Epithelial cell of esophagus (primary cell): ENCODE measurements at places on chromosomes 6 and 20.
A peak's percentile ranks its signal among the peaks of the same experiment; 100 is the strongest.

DNA sequence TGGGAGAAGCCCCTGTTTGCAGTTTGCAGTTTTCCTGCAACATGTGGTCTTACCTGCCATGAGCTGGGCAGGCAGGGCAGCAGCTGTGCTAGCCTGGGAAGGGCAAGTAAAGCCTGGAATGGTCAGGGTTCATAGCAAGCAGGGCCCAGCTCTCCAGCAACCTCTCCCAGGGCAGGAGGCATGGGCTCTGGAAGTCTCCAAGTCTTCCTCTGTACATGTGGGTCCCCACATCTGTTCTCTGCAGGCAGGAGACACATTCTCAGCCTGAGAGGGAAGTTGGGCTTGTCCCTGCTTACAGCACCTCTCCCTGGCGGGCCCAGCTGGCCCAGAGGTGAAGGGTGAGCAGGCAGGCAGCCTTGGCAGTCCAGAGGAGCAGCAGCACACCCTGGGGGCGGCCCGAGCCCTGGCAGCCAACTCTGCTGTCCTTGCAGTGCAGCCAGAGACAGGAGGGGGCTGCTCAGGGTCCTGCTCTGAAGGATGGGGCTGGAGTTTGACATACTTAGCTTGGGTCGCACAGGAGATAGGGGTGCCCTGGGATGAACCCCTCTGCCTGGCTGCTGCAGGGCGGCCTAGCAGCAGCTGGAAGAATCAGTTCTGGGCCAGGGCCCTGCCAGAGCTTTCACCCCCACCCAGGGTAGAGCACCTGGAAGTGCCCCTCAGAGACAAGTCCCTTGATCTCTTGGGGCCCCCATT is 176.0 kb downstream of the MRPL14 start:
- no peak for DNase-seq

DNA sequence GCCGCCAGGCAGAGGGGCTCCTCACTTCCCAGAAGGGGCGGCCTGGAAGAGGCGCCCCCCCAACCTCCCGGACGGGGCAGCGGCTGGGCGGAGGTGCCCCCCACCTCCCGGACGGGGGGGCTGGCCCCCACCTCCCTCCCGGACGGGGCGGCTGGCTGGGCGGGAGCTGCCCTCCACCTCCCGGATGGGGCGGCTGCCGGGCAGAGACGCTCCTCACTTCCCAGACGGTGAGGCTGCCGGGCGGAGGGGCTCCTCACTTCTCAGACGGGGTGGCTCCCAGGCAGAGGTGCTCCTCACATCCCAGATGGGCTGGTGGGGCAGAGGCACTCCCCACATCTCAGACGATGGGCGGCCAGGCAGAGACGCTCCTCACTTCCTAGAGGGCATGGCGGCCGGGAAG is 389.7 kb upstream of the EYS start:
- DNase-seq, result no peak

GRCh38 chr20:59640267-59640666 is 35.9 kb downstream of the PHACTR3 start:
- DNase-seq, result no peak

DNA sequence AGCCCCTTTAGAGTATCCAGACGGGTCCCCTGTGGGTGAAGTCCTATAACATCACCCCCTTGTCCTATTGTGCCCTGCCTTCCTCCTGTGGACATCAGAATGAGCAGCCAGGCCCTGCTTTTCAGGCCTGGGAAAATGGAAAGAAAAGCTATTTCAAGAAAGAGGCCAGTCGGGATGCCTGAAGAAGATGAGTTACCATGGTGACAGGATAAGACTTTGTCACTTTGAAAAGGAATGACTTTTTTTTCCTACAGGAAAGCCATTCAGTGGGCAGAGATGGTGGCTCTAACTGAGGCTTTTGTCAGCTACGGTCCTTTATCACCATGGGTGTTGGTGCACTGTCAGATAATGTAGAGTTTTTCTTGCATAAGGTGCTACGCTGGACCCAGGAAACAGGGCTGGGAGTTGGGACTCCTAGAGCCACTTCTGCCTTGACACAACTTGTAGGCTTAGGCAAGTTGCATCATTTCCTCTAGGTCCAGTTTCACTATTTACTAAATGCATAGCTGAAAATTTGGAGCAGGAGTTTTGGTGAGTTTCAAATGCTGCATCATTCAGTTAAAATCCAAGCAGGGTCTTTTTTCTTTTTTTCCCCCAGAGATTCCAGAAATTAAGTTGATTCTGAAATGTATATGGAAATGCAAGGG is 293.6 kb upstream of the PRND start:
- DNase-seq, result no peak

DNA sequence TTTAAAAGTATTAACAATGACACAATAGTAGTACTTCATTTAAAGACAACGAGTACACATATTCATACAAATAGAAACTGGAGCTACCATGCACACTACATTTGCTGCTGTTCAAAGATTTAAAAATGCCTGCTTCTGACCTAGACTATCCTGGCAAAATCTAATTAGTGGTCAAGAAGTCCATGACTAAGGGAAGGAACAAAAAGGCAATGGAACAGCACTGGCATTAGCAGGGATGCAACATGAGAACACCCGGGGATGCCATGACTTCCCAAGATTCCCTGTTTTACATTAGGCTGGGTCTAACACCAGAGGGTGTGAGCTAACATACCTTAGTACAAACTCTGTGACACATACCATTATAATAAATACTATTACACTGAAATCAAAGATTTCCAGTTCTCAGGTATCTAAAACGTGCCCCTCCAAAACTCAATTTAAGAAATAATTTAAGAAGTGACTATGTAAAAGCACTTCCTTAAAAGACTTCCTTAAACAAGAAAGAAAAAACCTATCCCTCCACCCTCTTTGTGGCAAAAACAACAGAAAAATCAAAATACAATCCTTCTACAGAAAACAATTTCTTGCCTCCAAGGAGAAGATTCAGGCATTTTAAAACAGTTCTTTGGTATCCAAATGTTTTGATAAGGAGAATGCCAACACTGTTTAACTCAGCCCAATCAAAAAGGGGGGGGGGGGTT is 25.5 kb downstream of the CHD6 start:
- DNase-seq, result no peak

DNA sequence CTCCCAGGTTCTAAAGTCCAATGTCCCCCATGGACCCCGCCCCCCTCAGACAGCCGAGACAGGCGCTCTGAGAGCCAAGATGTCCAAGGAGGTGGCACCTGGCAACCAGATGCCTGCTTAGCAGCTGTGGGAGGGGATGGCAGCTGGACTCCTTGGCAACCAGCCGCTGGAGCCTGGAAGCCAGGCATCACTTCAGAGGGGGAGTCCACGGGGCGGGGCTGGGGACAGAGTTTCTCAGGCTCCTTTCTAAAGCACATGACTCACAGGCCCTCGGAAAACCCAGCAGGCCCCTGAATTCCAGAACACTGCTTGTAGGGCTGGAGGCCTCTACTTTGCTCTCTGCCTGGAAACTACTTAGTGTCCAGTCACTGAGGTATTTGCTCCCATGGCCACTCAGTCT is 51.5 kb downstream of the PREX1 start:
- no peak for DNase-seq

DNA sequence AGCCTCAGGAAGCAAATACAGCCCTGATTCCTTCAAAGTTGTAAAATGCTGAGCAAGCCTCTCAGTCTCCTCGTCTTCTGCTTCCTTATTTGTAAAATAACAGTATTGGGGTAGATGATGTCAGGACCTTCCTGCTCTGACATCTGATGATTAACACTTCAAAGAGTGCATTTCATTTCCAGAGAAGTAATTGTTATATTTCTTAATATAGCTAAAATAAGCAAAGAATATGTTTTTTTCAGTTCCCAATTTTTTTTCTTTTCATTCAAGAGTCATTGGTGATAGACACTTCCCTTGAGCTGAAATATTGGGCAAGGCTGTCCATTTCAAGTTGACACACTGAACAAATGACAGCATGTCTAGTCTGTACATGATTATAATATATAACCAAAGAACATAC is 53.4 kb downstream of the SLX4IP start:
- DNase-seq, result no peak

DNA sequence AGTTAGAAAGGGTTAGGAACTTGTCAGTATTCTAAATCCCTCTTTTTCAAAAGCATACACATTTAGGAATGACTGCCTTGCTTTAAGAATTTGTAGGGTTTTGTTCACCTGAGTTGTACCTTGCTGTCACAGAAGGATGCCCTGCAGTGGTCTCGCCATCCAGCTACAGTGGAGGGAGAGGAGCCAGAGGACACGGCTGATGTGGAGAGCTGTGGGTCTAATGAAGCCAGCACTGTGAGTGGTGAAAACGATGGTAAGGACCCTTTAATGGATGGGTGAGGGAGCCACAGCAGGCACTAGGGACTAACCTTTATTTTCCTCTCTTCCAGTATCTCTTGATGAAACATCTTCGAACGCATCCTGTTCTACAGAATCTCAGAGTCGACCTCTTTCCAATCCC is 69.9 kb downstream of the ASXL1 start:
- no peak for DNase-seq

- DNase-seq, result no peak
Observed at GRCh38 chr20:22757424-22758183, 173.2 kb upstream of the FOXA2 start.

GRCh38 chr6:169589699-169590257 is 112.1 kb downstream of the WDR27 start:
- DNase-seq, result peak; percentile 37

DNA sequence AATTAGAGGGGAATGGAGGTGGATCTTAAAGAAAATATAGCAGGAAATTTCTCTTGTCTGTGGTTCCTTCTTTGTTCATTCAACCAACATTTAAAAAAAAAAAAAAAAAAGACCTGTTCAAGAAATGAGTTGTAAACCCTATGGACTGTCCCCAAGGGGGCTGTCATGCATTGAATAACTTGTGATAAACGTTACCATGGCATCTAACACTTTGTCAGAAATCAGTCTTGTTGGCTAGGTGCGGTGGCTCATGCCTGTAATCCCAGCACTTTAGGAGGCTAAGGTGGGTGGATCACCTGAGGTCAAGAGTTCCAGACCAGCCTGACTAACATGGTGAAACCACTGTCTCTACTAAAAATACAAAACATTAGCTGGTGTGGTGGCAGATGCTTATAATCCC is 381.7 kb downstream of the BCKDHB start:
- no peak for DNase-seq

DNA sequence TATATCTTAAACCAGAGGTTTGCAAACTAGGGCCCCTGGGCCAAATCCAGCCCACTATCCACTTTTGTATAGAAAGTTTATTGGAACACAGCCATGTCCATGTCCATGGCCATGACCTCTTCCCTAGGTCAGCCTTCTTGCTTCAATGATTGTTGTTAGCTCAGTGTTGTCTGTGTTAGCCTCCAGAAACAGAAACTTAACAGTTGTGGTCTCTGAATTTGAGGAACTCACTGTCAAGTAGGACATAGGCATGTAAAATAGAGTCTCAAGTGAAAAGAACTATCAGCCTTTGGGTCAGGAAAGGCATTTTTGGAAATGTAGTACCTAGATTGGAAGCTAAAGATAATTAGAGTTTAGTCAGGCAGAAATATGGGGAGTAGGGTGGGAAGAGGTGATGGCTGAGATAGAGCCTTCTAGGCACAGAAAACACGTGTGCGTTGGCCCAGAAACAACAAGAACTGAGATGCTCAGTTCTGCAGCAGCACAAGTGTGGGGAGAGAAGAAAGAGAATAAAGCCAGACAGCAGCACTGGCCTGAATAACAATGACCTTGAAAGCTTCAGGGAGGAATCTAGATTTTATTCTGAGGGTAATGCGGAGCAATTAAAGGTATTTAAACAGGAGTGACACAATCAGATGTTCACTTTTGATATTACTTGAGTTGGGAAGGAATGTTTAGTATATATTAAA is 87.0 kb upstream of the OLIG3 start:
- no peak for DNase-seq

GRCh38 chr6:142241061-142241460 is 60.7 kb upstream of the ADGRG6 start:
- no peak for DNase-seq

GRCh38 chr6:64383277-64383676 is 747.7 kb downstream of the PHF3 start:
- peak; percentile 4 for DNase-seq

GRCh38 chr20:24588047-24588635 is 118.7 kb downstream of the SYNDIG1 start:
- no peak for DNase-seq
